Activated CD4-positive, alpha-beta T cell treated with anti-CD3 and anti-CD28 coated beads for 24 hours (primary cell): ENCODE measurements at places on chromosomes 1 and 21.

DNA sequence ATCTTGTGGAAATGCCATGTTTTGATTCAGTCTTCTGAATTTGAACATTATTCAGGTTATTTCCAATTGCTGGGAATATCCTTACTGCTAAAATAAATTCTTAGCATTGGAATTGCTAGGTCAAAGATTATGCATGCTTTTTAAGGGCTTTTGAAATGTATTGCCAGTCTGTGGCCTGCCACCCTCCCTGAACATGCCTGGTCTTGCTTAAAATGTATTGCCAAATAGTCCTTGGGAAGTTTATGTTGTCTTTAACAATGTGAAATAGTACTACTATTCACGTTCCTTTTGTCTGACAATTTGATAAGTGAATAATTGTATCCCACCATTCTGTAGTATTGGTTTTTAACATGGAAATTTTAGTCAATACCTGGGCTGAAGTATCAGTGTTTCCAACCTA is 13.6 kb downstream of the TARDBP start:
- no peak for DNase-seq

DNA sequence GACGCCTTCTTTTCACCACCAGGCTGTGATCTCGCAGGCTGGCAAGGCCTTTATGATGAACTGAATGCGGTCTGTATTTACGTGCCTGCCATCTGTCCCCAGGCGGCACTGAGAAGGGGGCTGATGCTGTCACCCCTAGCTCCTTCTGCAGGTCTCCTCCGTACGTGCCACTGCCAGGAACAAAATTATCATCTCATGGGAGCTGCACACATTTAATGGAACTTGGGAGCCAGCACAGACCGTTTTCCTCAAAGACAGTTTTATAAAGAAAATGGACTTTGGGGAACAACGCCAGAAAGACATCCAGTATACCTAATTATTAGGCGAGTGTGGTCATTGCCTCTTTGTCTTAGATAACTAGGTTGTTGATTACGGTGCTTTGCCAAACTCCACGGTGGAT is 434.5 kb downstream of the KIF26B start:
- no peak for DNase-seq

DNA sequence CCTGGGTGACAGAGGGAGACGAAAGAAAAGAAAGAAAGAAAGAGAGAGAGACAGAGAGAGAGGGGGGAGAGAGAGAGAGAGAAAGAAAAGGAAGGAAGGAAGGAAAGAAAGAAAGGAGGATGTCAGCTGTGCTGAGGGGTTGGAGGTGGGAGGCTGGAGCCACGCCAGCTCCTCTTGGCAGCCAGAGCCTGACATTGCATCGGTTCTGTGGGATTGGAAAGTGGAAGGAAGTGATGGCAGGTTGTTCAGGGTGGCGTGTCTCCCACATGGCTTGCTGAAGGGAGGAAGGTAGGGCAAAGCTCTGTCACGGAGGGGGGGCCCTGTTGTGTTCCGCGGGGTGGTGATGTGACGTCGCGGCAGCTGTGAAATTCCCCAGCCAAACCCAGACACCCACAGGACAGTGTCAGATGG is 30.7 kb downstream of the EIF2D start:
- no peak for DNase-seq

DNA sequence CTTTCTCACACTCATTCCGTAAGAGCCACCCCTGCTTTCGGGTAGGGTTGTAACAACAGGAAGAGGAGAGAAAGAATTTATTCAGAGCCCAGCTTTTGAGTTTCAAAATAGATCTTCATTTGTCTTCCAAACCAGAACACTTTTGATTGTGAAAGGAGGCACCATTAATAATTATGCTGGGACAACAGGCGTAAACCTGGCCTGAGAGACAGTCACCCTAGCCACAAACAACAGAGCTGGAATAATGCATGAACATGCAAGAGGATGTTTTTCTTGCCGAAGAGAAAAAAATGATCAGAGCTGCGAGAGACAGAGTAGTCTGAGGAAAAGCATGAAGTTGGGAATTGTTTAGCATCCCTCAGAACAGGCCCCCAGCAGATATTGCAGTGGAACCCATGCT is 18.5 kb upstream of the GREM2 start:
- no peak for DNase-seq

GRCh38 chr1:117877823-117878222 is 51.6 kb downstream of the GDAP2 start:
- no peak for DNase-seq

DNA sequence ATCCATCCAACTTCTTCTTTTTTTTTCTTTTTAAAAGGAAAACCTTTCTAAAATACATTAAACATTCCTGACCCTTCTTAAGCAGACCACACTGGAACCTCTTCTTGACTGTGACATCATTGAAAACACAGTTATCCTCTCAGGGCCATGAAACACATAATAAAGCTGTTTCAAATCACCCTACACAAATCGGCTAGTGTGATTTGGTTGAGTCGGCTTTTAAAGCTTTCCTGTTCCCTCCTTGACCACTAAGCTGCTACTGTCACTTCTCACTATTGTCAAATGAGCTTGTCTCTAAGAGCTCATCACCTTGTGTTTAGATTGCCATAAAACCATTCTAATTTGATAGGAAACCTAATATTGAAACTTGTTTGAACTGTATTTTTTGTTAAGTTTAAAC is 5.9 kb downstream of the USP24 start:
- no peak for DNase-seq

GRCh38 chr21:28160378-28160777 is 832.3 kb downstream of the LTN1 start:
- no peak for DNase-seq

GRCh38 chr1:208235982-208236761 is 8.0 kb downstream of the PLXNA2 start:
- DNase-seq, result no peak

DNA sequence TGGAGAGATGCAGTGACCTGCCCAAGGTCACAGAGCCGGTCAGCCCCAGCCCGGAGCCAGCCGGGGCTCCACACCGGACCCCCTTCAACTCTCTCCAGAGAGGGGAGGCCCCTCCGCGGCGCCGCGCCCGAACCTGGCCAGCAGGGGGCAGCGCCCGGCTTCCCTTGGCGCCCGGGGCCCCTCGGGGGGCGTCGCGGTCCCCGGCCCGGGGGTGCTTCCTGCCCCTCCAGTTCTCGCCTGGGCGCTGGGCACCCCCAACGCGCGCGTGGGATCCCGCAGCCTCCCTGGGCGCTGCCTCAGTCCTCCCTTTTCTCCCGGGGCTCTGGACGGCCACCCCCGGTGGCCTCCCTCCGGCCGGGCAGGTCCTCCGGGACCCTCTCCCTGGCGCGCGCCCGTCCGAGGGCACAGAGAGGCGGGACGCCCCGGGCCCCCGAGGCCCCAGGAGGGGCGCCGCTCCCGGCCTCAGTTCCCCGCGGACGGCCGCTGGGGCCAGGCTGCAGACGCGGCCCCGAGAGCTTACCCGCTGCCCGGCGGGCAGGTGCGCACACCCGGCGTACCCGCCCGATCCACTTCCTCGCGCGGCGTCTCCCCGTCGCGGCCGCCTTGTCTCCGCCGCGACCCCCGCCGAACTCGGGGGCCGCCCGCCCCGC is 406 bp downstream of the HTR1D start:
- peak; percentile 15 for DNase-seq

DNA sequence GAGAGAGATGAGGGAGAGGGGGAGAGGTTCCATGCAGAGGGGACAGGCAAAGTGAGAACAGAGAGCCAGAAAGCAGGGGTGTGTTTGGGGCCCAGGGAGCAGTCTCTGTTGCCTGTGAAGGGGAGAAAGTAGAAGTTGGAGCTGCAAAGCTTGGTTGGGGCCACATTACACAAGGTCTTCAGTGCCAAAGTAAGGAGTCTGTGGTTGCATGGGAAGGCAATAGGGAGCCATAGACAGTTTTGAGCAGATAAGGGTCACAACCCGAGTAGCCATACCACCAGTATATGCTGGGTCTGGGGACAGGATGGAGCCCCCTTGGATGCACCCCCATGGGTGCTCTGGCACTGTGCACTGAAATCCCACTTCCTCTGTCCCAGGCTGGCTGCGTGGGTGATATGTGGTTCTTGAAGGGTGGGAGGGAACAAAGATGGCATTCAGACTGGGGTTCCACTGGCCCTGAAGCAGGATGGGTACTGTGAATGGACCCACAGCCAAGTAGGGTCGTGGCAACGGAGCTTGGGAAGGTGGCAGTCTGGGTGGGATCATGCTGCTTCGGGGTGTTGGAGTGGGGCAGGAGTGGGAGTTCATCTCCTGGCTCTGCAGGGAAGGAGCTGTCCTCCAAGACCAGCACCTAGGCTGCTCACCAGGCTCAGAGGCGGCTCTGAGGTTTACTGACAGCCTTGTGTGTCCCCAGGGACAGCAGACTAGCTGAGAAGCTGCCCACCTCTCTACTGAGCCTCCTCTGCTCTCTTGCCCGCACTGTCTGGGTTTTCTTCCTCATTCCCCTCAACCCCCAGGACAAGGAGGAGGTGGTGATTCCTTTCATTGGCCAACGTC is 12.1 kb downstream of the DRAXIN start:
- DNase-seq, result no peak

GRCh38 chr1:204152310-204153044 is 633 bp upstream of the ETNK2 start:
- DNase-seq, result no peak

GRCh38 chr1:57208741-57209302 is 215.0 kb downstream of the DAB1 start:
- DNase-seq, result no peak

DNA sequence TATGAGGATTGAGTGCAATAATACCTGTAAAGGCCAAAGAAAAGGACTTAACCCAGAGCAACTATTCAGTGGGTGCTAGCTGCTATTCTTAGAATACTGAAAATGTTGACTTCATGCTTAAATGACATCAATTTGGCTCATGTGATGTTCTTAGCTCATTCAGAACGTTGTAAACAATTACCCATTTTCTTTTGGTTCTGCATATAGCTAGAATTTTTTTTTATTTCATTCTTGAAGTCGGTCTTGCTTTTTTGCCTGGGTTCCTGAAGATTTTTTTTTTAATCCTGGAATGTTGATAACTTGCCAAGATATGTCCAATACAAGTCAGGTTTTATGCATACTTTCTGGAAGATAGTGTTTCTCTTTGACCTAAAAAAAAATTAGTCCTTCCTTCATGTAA is 772.0 kb downstream of the LTN1 start:
- DNase-seq, result no peak

- DNase-seq, result no peak
Observed at GRCh38 chr1:82318921-82319320, 518.2 kb downstream of the ADGRL2 start.

GRCh38 chr21:31110430-31110829 is 72.2 kb upstream of the KRTAP19-8 start:
- no peak for DNase-seq

DNA sequence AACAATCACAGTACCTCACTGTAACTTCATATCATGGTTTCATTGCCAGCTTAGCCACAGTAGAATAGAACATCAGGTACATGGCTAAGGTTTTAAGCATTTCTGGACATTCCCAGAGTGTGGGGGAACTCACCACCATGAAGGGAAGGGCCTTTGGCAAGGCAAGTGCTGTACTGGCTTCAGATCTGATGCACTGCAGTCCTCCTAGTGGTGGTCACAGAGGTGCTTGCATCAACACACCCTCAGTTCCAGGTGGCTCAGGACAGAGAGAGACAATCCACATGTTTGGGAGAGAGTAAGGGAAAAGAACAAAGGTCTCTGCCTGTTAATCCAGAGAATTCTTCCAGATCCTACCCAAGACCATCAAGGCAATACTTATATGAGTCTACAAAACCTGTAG is 528.4 kb upstream of the RGS18 start:
- DNase-seq, result no peak

DNA sequence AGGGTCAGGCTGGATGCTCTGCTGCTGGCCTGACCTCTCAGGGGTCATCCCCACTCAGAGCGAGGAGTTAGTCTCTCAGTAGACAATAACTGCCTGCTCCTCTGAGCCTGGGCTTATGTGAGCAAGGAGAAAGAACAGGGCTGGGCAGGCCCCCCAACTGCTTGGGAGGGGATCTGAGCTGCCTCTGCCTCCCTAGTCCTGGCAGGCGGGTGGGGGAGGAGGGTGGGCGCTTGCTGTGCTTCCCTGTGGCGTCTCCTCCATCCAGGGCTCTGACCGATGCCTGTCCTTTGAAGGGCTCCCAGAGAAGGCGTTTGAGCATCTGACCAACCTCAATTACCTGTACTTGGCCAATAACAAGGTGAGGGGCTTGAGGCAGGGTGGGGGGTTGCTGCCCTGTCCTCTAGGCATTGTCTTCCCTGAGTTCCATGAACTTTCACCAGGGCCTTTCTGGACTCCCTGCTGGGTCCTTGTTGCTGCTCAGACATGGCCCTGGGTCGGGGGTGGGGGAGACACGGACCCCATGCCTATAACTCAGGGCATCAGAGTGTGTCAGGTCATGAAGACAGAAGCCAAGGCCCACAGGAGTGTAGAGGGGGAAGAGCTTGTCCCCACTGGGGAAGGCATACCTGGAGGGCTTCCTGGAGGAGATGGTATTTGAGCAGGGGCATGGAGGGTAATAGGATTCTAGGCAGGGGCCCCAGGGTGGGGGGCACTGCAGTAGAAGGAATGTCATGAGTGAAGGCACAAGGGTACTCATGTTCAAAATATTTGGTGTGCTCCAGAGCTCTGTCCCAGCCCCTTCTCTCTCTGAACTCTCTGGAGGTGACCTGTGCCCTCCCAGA is 12.5 kb downstream of the PODN start:
- no peak for DNase-seq
